ENCODE measurements at places on chromosomes 12 and 14.

- no peak for DNase-seq
Observed at GRCh38 chr12:12645485-12645884, 33.8 kb downstream of the CREBL2 start.

DNA sequence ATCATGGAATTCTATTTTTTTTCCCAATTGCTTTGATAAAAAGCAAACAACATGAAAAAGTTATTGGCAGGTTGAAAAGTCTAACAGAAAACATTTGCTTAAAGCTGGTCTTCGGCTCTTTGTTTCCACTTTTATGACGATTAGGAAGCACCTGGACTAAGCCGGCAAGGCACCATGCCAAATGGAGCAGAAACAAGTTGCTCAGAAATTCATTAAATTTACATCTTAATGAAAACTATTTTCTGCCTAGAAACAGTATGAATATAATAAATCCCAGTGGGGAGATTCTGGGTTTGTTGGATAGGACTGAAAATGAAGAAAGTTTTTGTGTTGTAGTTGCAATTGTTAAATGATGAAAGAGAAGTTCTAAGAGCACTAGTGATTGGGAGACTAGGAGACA is 51.4 kb upstream of the OR9K2 start:
- no peak for DNase-seq

- DNase-seq, result no peak
Observed at GRCh38 chr14:99246536-99247097, 25.4 kb downstream of the BCL11B start.

DNA sequence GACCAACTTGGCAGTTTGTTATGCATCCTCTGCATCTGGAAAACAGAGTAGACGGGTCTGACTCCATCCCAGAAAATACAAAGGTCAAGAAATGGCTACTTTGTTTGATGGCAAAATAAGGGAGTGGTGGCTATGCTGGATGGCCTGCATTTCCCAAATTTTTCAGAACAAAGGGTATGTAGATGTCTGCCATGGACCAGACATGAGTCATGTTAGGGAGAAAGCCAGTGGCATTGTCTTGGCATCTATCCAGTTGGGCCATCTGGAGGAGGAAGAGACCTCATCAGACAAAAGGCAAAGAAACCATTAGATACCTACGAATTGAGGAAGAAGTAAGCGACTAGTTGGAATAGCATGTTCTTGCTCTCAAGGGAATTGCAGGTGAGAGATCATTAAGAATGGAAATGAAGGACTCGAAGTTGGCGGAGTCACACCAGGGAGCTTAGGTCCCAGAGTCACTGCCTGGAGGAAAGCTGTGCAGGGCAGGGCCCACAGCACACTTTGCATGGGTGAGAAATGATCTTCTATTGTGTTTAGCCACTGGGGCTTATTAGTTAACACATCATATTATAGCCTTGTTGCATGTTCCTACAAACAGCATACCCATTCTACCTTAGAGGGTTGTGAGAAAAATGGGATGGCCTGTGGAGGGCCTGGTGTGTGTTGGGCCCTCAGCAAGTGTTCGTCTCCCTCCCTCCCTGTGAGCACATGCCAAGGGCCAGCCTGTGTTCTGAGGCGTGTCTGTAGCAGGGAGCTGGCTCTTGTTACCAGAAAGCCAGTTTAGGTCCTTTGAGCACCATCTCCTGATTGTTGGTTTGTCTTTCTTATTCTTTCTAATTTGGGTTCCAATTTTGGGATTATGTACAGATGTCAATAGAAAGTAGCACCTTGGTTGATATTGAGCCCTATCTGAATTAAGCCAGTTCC is 119.4 kb downstream of the KTN1 start:
- no peak for DNase-seq

Measured in nephron progenitor cell (in vitro differentiated cells).